ENCODE measurements at places on chromosomes 12 and 14.

GRCh38 chr12:132161036-132161781 lies 17.0 kb downstream of the NOC4L start:
- no peak for DNase-seq

- DNase-seq = no peak
These were observed 121.4 kb downstream of the SMOC1 start for GRCh38 chr14:70000601-70001000.

- DNase-seq = no peak
These were observed 11.5 kb downstream of the TBC1D30 start for GRCh38 chr12:64835901-64836300.

- DNase-seq = no peak
These were observed 46.5 kb downstream of the OR9K2 start for GRCh38 chr12:55172686-55173085.

DNA sequence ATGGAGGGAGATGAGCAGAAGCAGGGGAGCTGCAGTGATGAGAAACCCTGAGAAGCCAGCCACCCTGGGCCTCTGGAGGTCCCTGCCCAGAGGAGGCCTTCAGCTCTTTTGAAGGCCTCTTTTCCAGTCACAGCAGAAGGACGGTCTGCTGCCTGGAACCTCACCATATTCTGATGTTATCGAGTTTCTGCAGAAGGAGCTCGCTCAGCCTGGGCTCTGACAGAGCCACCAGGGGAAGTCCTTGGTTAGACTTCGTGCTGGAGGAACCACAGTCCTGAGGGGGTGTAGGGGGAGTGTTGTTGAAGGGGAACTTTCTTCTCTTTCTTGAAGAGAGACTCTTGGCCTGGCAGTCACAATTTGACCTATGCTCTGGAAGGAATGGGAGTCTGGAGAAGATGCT lies 25.1 kb upstream of the BATF start:
- DNase-seq = no peak
